Kidney (tissue), 22 donors: ENCODE measurements at places on chromosomes 3 and 15.

- DNase-seq: no peak
Observed at GRCh38 chr3:172647080-172647479, 63.8 kb downstream of the NCEH1 start.

- no peak for DNase-seq
Observed at GRCh38 chr3:133655731-133656515, 5.8 kb downstream of the TOPBP1 start.

GRCh38 chr3:43499256-43499655 is 122.6 kb downstream of the ANO10 start:
- no peak for DNase-seq

GRCh38 chr15:55281517-55282228 is 7.9 kb downstream of the RAB27A start:
- DNase-seq: no peak

GRCh38 chr3:176734146-176734545 is 463.1 kb downstream of the TBL1XR1 start:
- DNase-seq: no peak

DNA sequence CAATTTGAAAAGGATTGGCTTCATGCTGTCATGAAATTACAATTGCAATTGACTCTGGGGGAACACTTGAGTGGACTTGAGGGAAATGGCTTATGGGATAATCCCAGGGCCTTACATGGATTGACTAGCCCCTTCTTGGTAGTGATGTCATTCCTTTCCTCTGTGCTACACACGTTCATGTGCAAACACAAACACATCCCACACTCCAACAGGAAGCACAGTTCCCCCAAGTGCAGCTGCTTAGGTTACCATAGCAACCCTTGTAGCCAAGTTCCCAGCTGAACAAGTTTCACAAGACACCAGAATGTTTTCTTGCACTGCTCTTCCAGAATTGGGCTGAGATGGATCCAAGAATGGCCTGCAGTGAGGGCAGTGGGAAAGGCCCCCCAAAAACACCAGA is 217.0 kb downstream of the ZNF621 start:
- DNase-seq: peak; percentile 48

GRCh38 chr3:174408310-174408709 is 450.8 kb upstream of the NAALADL2 start:
- no peak for DNase-seq
